ENCODE measurements at places on chromosomes 1 and 21.

GRCh38 chr1:168686666-168687065 is 42.3 kb downstream of the DPT start:
- DNase-seq, result no peak

DNA sequence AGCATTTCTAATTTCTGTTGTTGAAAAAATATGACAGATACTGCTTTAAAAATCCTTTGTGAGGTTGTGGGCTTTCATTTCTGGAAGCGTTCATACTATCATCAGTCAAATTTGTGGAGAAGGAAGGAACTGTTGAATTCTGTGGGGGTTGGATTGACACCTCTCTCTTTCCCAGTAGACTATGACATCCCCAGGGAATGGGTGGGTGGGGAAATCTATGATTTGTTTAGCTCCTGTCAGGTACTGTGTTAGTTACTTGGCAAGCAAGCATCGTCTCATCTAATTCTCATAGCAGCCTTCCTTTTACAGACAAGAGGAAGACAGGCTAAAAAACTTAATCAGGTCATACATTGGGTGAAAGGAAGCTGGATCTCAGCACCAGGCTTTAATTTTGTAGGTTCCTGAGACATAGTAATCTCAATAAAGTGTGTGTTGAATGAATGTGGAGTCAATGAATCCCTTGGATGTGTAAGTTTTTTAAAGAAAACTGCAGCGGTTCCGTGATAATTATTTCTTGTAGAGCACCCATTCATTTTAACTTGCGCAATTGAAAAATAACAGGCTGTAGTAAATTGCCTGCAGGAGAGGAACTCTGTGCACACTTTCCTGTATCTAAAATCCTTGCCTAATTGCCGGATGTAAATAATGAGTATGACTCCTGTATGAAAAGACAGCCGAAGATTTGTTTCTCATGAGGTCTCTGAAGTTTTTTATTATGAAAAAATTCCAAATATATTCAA is 60.6 kb downstream of the MYOM3 start:
- no peak for DNase-seq

- no peak for DNase-seq
Measured at GRCh38 chr1:60044881-60045280, 28.7 kb downstream of the C1orf87 start.

DNA sequence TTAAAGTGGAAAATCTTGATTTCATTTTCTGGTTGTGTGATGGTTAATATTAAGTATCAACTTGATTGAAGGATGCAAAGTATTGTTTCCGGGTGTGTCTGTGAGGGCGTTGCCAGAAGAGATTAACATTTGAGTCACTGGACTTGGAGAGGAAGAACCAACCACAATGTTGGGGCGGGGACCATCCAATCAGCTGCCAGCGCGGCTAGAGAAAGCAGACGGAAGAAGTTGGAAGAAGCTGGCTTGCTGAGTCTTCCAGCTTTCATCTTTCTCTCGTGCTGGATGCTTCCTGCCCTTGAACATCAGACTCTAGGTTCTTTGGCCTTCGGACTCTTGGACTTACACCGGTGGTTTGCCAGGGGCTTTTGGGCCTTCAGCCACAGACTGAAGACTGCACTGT is 832.6 kb upstream of the TMPRSS15 start:
- no peak for DNase-seq

Measured in activated T-helper 1 cell treated with anti-CD3 and anti-CD28 coated beads, Interleukin-12 subunit alpha, Interleukin-12 subunit beta, Interleukin-2, Interleukin-4 antibody, amounts not matched to agents 30 ng/mL and 10 ng/mL and 1 ng/mL, durations not matched to agents 14 hours and 24 hours and 36 hours (primary cell).